SIG-M5 (cell line): ENCODE measurements at places on chromosomes 4 and X.
A peak's percentile ranks its signal among the peaks of the same experiment; 100 is the strongest.

DNA sequence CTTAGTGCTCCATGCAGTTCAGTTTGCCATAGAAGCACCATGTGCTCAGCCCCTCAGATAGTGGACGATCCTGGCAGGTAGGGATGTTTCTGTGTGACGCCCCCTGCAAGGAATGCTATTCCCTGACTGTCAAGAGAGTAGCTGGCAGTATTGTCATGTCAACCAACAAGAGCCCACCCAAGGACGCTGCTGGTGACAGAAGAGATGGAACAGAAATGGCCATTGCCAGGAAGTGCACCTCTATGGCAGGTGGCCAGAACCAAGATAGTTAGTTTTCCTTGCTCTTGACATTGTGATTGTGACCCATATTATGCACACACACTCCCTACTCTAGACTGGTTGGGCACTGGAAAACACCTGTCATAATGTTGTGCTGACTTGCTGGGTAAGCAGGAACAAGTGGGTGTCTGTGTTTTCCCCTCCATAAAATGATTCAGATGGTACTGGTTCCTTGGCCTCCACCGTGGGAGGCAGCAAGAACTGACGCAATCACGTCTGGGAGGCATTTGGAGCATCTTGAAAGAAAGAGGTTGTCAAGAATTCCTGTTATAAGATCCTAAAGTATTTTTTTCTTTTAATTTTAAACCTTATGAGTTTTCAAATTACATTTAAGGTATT is 507.9 kb downstream of the MID1IP1 start:
- DNase-seq: no peak

- no peak for DNase-seq
Observed at GRCh38 chrX:7244405-7244804, 96.5 kb upstream of the PUDP start.

DNA sequence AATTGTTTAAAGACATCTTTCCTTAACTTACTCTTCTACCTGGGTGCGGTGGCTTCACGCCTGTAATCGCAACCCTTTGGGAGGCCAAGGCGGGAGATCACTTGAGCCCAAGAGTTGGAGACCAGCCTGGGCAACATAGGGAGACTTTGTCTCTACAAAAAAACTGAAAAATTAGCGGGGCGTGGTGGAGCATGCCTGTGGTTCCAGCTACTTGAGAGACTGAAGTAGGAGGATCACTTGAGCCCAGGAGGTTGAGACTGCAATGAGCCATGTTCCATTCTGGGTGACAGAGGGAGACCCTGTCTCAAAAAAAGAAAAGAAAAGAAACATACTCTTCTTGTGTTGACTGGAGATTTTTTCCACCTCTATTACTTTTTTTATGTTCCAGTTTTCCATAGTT is 181.9 kb downstream of the RAPGEF2 start:
- no peak for DNase-seq

DNA sequence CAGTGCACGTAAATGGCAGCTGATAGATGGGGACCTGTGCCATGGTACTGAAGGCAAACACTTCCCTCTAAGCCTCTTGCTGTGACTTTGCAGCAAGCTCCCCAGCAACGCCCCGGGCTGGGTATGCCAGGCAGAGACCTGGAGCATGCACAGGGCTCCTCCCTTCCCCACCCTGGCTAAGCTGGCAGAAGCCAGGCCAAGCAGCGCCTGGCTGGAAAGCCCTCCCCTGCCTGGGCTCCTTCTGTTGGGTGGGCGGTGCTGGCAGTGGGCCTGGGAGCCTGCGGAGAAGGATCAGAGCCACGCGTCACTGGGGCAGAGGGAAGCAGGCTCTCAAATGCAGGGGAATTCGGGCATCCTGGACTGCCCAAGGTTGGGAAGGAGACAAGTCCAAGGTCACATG is 3.6 kb downstream of the ATP2B3 start:
- no peak for DNase-seq

DNA sequence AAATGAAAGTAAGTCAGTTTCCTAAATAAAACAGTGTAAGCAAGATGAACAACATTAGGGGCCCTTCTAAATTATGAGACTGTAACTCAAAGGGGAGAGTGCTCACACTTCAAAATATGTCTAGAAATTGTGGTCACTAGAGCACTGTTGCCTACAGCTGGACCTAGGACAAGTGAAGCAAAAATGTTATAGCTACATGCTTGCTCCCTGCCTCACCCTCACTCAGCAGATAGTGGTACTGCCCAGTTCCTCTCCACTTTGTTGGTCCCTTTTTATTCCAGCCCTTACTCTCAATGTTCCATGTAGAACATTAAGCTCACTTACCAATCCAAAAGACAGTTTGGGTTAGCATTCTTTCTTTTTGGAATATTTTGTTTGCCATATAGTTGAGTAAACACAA is 147.3 kb downstream of the GRIA3 start:
- no peak for DNase-seq

GRCh38 chrX:5708251-5708650 is 520.4 kb downstream of the NLGN4X start:
- no peak for DNase-seq

DNA sequence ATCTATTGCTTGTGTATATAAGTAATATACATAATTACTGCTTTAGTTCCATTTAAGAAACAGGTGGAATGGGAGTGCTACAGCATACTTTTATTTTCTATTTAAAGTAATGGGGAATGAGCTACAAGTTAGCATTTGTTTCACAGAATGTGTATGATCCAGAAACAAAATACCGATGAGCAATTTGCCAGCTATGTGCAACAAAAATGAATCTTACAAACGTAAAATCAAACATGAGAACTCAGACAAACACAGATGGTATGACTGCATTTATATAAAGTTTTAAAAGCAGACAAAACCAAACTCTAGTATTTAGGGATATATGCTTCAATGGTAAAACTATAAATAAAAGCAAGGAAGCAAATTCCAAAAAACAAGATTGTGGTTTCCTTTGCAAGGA is 141.7 kb downstream of the PAPSS1 start:
- DNase-seq: no peak

- no peak for DNase-seq
Observed at GRCh38 chr4:10530137-10530786, 73.0 kb upstream of the ZNF518B start.

DNA sequence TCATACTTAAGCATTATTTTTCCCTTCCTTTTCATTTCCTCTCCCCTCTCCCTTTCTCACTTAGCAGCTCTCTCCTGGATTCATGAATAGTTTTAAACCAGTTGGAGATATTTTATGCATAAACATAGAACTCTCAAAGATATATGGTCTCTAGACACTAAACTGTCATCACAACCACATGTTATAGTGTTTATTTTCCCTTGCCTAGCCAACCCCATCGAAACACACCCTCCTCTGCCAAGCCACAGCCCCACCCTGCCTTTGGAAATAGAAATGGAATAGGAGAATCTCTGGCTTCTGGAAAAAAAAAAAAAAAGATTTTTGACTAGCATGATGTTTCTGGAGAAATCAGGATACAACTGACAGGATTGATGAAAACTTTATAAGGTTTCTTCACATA is 64.8 kb upstream of the RBPJ start:
- no peak for DNase-seq

DNA sequence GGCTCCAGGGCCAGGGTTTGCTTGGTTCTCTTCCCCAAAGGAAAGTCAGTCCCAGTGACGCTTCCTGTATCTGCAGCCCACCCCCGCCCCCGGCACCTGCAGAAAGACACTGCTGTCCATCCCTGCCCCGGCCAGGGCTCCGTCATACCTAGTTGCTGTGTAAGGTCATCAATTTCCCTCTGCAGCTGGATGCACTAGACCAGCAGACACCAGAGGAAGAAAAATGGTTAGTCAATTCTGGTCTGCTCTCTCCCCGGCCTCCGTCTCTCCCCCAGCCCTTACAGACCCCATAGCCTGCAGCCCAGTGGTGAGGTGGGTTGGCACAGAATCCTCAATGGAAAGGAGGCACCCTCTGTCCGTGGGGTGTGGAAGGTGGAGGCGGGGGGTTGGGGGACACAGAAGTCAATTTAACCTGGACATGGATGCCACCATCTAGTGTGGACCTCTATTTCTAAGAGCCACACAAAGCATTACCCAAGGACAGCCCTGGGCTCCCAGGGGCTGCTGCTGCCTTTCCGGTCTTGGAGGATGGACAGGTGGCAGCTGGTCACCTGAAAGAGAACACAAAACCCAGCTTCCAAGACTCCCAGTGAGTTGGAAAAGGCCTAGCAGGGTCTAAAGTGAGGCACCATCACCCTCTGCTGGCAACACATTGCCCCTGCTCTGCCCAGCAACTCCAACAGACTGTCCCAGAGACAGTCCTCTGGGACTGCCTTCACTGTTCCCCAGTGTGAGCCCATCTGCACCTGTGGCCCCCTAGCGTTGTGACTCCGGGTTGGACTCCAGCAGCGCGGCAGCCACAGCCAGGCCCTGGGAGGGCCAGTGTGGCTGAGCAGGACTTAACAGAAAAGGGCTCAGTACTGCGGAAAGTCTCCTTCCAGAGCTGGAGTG is 40.2 kb upstream of the NHSL2 start:
- DNase-seq: no peak

DNA sequence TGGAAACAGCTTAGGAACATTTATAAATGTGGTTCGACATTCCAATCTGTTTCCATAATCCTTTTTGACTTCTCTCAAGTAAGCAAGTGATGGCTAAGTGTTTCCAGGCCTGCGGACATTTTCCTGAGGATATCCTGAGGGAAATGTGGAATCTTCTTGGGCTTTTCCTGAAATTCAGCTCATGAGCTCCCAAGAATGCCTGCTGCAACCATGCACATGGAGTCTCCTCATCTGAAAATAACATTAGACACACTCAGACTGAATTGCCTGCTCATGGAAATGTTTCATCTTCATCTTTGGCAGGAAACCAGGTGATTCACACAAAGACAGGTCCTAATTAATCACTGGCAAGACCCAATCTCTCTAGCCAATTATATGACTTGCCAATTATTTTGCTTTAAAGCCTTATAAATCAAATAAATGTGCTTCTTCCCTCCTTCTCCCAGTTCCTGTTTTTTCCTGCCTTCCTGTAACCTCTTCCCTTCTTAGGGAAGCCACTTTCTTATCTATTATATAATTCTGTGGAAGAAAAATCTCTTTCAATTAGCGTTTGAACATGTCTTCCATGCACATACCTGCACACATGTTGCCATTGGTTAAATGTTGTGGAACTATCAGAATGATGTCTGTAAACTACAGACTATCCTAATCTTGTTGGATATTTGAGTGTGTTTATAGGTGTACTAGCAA is 104.6 kb upstream of the MXRA5 start:
- DNase-seq: no peak

DNA sequence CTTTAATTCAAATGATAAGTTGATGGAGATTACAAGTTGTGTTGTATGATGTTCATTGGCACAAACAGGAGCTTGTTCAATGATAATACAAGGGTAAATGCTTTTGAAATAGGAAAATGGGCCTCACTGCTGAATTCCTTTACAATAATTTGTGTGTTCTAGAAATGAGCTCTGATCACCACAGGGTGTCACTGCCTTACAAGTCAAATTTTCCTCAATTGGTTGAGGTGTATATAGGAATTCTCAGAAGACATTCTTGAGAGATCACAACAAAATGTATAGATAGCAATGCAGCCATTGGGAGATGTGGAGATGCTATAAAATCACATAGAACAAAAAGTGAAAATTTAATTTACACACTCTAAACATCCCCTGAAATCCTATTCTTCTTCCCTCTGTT is 49.6 kb downstream of the KLF8 start:
- no peak for DNase-seq

- DNase-seq: no peak
Observed at GRCh38 chr4:83153417-83153816, 38.9 kb upstream of the PLAC8 start.

GRCh38 chr4:32574803-32575202 is 1854.6 kb downstream of the PCDH7 start:
- DNase-seq: peak; percentile 10

DNA sequence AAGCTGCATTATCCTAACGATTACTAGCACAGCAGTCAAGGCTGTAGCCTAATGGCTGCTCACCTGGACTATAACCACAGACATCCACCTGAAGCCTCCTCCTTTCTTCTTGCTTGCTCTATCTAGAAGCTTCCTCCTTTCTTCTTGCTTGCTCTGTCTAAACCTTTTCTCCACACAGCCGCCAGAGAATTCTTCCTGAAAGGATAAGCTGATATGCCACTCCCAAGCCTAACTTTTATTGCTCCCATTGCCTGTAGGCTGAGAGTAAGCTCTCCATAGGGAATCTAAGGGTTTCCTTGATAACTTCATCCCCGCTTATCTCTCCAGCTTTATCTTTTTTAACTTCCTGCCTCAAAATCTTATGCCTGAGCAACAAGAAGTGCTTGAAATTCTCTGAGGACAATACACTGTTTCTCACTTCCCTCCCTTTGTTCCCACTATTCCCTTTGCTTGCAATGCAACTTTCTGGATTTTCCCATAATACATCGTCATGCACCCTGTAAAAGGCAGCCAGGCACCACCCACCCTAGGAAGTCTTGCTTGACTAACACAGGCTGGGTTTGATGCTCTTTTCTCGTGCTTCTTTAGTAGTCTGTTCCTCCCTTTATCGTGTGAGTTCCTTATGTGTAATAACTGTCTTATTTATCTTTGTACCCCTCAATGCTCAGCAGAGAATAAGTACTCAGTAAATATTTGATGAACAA is 1.4 kb upstream of the LRIT3 start:
- no peak for DNase-seq

GRCh38 chrX:74931214-74931613 is 6.0 kb upstream of the NEXMIF start:
- no peak for DNase-seq

DNA sequence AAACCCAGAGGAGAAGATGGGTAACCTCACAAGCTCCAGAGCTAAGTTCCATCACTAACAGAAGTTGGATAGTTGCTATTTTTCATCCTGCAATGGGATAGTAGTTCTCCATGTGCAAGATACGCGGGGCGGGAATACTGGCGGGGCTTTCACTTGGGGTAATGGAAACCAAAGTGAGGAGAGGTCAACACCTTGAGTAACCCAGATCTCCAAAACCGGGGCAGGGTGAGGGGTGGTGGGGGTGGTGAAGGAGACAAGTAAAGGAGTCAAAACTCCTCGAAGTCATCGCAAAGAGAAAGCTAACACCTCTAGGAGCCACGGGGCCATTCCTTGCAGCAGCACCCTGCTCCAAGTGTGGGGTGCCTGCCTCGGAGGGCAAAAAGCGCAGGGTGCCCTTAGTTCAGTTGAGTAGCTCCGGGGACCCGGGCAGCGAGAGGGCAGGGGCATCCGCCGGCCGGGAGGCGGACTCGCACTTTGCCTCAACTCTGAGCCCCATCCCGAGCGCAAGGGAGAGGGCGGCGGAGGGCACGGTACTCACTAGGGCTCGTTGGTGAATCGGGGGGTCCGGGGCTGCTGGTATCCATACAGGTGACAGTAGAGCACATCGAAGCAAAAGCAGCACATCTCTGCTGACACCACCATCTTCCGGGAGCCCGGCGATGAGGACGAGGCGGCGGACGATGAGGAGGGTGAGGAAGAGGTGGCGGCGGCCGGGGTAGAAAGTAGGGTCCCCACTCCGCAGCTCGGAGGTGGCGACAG is 645 bp downstream of the AMMECR1 start:
- DNase-seq: no peak

DNA sequence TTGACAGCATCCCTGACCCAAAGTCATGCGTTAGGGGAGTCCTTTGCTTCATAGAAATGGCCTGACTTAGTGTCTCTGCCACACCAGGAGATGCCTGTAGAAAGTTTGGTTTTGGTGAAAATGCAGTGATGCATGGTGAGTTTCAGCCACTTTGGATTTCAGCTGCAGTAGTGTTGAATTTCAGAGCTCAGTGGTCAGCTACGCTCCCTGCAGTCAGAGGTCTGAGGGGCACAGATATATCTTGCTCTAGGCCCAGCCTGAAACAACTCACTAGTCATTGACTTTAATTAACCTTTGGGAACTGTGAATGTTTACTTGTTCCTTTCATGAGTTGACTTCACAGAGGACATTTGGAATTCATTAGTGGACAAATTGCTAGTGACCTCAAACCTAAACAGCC is 17.5 kb downstream of the RBMX2 start:
- no peak for DNase-seq

- no peak for DNase-seq
Observed at GRCh38 chr4:18508786-18509185, 487.2 kb upstream of the LCORL start.
